ENCODE measurements at places on chromosomes 3 and 15.
A peak's percentile ranks its signal among the peaks of the same experiment; 100 is the strongest.

- no peak for DNase-seq
Measured at GRCh38 chr3:29348316-29348715, 67.4 kb downstream of the RBMS3 start.

GRCh38 chr3:43485931-43486330 lies 135.9 kb downstream of the ANO10 start:
- DNase-seq = no peak

DNA sequence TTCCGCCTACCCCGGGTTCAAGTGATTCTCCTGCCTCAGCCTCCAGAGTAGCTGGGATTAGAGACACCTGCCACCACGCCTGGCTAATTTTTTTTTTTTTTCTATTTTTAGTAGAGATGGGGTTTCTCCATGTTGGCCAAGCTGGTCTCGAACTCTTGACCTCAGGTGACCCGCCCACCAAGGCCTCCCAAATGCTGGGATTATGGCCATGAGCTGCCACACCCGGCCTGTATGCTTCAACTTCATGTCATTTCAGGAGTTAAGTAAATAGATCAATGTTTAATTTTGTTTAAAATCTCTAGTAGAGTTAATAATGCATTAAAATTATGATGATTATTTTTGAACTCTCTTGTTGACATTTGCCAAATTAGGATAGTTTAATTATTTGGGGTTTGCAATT lies 121.1 kb upstream of the ALDH1A3 start:
- DNase-seq = no peak

- no peak for DNase-seq
Measured at GRCh38 chr3:113105093-113105449, 106.3 kb upstream of the BOC start.

- no peak for DNase-seq
Measured at GRCh38 chr15:99275525-99276128, 24.3 kb downstream of the LRRC28 start.

DNA sequence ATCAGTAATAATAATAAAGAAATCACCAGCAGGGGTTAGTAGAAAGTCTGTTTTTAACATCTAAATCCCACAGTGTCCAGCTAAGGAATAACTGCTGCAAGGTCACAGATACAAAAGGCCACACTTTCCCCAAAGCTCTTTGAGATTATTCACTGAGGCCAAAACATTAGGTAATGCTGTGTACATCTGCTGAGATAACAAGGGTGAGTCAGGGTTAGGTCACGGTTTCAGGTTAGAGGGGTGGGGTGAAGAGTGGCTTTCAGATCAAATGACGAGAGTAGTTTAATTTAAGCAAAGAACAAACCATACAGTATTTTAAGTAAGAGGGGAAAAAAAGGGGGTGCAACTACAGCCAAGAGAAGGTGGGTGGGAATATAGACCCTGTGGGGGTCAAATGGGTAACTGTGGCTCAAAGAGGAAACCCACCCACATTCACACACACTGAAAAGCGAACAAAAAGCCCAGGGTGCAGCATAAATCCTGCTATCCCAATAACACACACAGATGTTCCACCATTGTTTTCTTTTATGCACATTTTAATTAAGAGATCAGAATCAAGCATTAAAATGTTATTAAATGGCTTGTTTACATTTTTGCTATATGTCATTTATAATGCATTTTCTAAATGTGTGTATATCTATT lies 412.9 kb downstream of the TIGIT start:
- no peak for DNase-seq

DNA sequence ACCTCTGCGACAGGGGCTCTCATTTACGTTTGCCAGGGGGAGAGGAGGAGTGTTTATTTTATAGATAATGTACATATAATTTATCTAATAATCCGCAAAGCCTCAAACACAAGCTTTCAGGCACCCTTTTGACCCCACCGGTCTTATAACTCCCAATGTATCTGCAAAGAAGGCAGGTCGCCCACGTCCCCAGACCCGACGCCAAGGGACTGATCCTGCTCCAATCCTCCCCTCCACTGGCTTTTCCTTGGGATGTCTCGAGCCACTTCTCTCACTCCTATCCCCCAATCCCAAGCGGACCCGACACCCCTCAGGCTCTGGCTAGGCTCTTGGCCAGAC lies 452 bp downstream of the DCP1A start:
- DNase-seq = no peak

- no peak for DNase-seq
Measured at GRCh38 chr3:23712656-23713559, 92.8 kb upstream of the UBE2E1 start.

DNA sequence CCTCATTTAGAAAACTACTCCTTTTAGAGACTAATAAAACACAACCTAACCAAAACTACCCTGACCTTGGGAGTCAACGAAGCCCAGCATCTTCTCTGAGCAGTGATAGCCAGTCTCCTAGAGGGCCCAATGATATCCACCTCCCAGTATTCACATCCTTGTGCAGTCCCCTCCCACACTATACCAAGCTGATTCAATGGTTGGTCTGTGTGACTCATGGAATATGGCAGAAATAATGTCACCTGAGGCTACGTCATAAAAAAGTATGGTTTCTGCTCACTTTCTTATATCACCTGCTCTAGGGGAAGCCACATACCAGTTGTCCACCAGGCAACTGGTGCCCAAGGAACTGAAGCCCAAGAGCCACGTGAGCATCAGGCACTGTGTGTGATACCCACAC lies 21.4 kb upstream of the USF3 start:
- no peak for DNase-seq

- DNase-seq = no peak
Measured at GRCh38 chr3:21744793-21745192, 6.2 kb downstream of the ZNF385D start.

- DNase-seq = no peak
Measured at GRCh38 chr15:31400222-31400927, 73.7 kb downstream of the KLF13 start.

GRCh38 chr15:68666812-68667450 lies 88.1 kb downstream of the CORO2B start:
- DNase-seq = no peak

GRCh38 chr3:58751882-58752567 lies 85.5 kb upstream of the FAM3D start:
- DNase-seq = no peak

GRCh38 chr3:186759231-186759930 lies 24.0 kb upstream of the EIF4A2 start:
- DNase-seq = no peak

- DNase-seq = no peak
Measured at GRCh38 chr15:27222479-27222878, 251.5 kb downstream of the GABRG3 start.

GRCh38 chr15:62457100-62457499 lies 292.0 kb upstream of the C2CD4B start:
- DNase-seq = no peak

DNA sequence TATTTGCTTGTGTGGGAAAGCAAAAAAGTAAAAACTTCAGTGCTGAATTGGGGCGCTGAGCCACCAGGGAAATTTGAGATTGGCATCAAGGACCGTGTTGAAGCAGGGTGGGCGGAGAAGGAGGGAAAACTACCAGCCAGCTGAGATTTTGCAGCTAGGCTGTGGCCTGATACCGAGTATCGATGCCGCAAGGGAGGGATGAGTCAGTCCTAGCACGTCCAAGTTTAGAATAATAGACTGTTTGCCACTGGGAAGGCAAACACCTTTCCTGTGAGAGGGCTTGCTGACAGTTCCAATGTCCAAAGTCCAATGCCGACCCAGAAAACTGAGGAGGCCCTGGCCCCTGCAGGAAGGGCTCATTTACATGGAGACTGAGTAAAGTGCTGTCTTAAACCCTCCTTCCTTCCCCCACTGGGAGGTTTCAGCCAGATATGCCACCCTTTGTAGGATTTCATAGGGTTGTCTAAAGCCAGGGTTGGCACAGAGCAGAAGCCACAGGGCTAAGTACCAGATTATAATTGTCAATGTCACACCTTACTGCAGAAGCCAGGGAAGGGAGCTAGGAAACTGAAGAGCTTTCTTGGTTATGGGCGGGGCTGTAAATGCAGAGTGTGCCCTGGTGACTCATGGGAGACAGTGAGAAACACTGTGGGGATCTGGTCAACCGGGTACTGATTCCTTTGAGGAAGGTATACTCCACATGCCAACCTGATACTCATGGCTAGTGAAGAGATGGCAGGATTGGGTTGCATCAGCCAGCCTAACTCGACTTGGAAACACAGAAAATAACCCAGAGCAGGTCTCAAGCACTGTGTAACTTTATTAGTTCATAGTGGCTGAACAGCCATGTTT lies 28.4 kb upstream of the PIK3CB start:
- no peak for DNase-seq

- DNase-seq = peak; percentile 58
Measured at GRCh38 chr3:114290911-114291901, 2.6 kb upstream of the TIGIT start.

DNA sequence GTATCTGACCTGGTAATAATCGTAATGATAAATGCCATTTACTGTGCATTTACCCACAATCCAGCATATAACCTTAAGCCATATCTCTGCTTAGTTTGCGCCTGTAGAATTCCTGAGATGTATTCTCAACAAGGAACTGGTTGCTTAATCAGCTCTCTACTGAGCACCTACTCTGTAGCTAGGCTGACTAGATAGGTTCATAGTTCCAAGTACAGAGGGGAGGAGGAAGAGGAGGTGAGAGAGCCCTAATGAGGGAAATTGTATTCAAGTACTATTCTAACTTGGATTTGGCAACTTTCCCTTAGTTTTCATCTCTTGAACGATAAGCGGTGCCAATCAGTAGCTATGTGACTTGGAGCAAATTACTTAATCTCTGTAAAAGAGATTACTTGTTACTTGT lies 5.6 kb upstream of the AKAP13 start:
- no peak for DNase-seq

DNA sequence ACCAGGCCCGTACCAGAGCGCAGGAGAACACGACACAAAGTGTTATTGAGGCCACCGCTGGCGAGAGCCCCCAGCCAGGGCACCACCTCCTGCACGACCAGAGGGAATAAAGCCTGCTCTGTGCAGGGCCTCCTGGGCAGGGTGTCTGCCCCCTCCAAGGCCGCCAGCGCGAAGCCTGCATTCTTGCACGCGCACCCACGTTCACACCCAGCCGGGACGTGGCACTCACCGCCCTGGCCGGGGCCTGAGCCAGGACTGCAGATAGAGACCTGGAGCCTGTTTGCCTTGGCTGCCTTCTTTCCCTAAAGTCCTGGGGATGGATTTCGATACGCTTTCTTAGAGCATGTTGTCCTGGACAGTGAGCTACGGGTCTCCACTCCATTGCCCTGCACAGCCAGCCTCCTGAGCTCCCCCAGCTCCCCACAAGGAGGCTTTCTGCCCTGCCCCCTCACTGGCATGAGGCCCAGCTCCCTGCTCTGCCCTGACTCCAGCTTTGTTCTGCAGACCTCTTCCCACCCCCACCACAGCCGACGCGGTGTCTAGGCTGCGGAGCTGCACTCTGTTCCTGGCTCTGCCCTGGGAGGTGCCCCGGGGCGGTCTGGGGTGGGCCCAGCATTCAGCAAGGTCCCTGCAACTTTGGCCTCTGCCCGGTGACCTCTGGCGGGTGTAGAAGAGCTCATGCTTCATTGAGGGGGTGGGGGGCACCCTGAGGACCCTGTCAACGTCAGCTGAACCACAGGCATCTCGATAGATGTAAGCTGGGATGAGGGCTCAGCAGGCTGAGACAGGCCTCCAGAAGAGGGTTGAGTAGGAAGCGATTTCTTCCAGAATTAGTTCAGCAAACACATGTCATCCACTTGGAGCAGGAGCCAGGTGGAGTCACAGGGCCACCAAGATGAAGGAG lies 145.0 kb downstream of the LRRK1 start:
- DNase-seq = no peak

DNA sequence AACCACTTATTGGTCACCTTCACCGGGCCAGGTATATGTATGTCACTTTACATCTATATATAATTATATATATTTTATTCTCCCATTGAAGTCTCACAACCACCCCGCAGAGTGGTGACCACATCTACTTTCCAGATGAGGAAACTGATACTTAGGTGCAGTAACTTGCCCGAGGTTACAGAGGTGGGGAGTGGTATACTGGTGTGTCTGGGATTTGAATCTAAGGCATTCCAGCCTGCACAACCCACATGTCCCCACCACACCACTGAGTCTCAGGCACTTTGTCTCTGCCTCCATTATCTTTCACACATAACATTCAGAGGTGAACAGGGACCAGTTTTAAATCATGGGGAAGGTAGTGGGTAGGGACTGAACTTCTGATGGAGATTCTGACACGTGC lies 261.4 kb downstream of the CTNNB1 start:
- DNase-seq = no peak

- no peak for DNase-seq
Measured at GRCh38 chr15:27741226-27741860, 357.8 kb downstream of the OCA2 start.

- DNase-seq = no peak
Measured at GRCh38 chr15:83378921-83379578, 68.1 kb upstream of the SH3GL3 start.

GRCh38 chr3:4894891-4895530 lies 84.2 kb upstream of the BHLHE40 start:
- DNase-seq = no peak

GRCh38 chr3:66816090-66816761 lies 181.9 kb upstream of the KBTBD8 start:
- peak; percentile 9 for DNase-seq

GRCh38 chr15:35507932-35508638 lies 37.9 kb downstream of the DPH6 start:
- DNase-seq = no peak

- no peak for DNase-seq
Measured at GRCh38 chr3:81985996-81986723, 224.7 kb upstream of the GBE1 start.

GRCh38 chr3:61979638-61980037 lies 393.7 kb downstream of the FEZF2 start:
- DNase-seq = no peak

GRCh38 chr15:52291204-52291603 lies 4.4 kb downstream of the MYO5C start:
- peak; percentile 62 for DNase-seq

GRCh38 chr3:190514413-190515153 lies 698 bp downstream of the IL1RAP start:
- peak; percentile 1 for DNase-seq

GRCh38 chr3:101685870-101686307 lies 629 bp downstream of the RPL24 start:
- no peak for DNase-seq

DNA sequence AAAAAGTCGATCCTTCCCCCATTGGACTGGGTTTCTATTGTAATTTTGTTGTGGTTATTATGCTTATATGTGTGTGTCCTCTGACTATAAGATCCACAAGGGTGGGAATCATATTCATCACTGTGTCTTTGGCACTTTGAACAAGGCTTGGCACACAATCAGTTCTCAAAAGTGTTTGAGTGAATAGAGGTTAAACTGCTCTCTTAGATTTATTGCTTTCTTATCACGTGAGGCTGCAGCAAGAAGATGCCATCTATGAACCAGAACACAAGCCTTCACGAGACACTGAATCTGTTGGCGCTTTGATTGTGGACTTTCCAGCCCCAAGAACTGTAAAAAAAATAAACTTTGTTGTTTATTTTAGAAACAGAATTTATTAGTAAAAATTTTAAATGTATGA lies 295.0 kb upstream of the MDFIC2 start:
- no peak for DNase-seq

DNA sequence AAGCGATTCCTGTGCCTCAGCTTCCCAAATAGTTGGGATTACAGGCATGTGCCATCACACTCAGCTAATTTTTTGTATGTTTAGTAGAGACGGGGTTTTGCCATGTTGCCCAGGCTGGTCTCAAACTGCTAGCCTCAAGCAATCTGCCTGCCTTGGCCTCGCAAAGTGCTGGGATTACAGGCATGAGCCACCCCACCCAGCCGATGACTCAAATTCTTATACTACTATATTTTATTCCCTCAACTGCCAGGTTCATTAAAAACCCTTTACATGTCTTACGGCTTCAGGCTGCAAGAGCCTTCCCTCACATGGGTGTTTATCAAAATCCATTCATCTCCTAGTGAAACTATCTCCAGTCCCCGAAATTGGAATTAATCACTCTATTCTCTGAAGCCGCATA lies 63.4 kb downstream of the CBLB start:
- DNase-seq = no peak

Measured in GM19239 (cell line).